ENCODE measurements at places on chromosomes 13 and 19.

- DNase-seq, result no peak
Measured at GRCh38 chr19:1794424-1795172, 17.5 kb downstream of the ATP8B3 start.

- DNase-seq, result no peak
Measured at GRCh38 chr13:52164989-52165388, 5.6 kb upstream of the NEK3 start.

- DNase-seq, result no peak
Measured at GRCh38 chr19:9995084-9995483, 15.2 kb downstream of the COL5A3 start.

DNA sequence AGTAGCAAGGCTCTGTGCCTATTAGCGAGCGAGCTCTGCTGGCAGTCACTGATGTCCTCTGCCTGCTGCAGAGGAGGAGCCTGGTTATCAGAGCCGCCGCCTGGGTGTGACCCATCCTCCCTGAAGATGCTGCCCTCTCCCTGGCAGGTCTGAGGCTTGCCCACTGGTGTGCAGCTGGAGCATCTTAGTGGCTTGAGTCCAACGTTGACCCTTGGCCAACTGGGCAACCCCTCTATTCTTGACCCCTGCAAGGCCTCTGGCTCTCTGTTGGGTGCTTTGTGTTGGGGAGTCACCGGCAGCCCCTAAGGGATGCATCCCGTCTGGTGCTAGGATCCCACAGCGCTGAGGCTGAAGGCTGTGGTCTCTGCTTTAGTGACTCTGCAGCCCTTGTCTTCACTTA, 277.9 kb upstream of the SOX1 start:
- no peak for DNase-seq

GRCh38 chr19:49224879-49225278, 67.3 kb downstream of the TRPM4 start:
- DNase-seq, result no peak

- no peak for DNase-seq
Measured at GRCh38 chr19:55857149-55857548, 20.8 kb downstream of the NLRP4 start.

DNA sequence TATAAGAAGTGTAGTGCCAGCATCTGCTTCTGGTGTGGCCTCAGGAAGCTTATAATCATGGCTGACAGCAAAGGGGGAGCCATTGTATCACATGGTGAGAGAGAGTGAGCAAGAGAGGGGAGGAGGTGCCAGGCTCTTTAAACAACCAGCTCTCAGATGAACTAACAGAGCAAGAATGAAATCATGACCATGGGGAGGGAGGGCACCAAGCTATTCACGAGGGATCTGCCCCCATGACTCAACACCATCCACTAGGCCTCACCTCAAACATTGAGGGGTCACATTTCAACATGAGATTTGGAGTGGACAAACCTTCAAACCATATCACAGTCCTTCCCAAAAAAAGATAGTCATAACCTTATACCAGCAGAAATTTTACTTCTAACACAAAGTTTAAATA, 174.0 kb downstream of the GPC5 start:
- DNase-seq, result no peak

- no peak for DNase-seq
Measured at GRCh38 chr13:49319551-49319950, 71.8 kb downstream of the CDADC1 start.

DNA sequence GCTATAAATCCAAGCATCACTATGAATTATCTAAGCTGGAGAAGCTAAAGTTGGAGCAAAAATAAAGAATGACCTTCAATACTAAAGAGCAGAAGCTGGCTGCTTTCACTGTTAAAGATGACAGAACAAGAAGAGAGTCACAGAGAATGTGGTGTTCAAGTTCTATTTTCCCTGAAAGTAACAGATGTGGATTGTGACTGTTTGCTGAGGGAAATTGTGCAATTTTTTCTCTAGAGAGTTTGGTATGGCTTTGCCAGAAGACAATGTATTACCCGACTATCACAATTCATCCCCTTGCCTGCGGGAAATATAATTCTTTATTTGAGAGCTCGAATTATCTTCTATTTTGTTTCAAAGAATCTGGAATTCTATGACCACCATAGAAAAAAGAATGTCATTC, 83.1 kb downstream of the TNFSF13B start:
- no peak for DNase-seq

DNA sequence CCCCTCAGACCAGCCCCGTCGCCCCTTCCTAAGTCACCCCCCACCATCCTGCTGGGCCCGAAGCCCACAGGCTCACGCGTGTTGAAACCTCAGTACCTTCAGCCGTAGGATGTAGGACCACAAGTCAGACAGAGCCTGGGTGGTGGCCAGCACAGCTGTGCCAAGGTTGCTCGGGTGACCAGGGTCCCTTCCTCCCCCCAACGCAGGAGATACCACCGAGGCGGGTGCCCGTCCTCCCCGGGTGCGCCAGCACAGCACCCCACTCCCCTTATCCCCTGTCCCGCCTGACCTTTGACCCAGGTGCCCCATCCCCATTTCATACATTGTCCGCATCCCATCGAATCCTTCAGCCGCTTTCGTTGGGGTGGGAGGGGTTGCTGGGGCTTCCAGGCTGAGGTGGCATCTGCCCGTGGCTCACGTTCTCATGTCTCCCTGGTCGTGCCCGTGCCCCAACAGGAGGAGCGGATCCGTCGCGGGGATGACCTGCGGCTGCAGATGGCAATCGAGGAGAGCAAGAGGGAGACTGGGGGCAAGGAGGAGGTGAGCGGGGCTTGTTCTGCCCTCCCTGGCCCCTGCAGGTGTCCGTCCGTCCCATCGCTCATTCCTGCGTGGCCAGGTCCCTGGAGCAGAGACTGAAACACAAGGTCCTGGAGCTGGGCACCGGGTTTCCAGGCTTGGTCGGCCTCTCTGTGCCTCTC, 14.5 kb downstream of the EPN1 start:
- no peak for DNase-seq

DNA sequence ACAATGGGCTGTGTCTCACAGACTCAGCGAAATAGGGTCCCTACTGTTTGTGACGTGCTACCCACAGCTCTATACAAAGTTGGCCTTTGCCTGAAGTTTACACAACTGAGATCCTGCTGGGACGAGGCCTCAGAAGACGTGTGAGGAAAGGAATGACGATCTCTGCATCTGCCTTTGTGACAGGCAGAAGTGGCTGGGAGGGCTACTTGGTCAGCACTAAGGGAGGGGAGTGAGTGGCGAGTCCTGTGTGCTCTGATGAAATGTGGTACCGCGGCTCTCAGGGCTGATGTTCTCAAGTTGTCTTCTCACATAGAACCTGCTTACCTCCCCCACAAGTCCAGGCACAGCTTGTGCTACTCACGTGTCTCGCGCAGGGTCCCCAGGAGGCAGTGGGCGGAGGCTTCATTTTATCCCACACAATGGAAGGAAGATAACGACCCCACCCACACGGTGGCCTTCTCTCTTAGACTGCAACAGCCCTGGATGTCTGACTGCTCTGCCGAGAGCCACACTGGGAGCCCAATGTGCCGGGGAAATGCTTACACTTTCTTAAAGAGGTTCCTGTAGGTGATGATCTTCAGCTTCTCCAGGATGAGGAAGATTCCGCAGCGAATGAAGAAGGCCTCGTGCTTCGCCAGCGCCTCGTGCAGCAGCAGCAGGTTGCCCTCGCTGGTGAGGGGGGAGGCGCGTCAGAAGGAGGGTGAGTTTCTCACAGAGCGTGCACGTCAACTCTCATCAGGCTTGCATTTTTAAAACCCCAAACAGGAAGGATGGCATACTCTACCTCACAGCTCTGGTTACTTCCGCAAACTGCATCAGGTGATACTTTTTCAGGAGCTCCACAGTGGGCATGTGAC, 21.2 kb downstream of the PROZ start:
- no peak for DNase-seq

GRCh38 chr13:48019796-48020195, 17.7 kb upstream of the NUDT15 start:
- no peak for DNase-seq

GRCh38 chr13:89199138-89199537, 1528.0 kb downstream of the SLITRK5 start:
- DNase-seq, result no peak

DNA sequence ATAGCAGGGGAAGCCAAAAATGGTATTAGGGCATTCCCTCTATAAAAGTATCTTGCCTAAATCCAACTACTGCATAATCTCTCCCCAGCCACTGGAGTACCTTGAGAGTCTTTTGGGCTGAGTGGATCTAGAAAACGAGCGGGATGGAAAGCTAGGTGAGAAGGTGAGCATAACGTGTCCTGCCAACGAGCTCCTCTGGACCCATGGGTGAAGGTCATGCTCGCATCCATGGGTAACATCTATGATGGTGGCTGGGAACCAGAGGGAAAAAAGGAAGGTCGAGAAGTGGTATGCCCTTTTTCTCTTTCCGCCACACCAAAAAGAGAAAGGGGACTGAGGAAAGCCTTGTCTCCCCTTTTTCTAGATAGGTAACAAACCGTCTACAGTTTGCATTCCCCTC, 63.0 kb downstream of the ZNF208 start:
- DNase-seq, result no peak

- DNase-seq, result no peak
Measured at GRCh38 chr13:34344816-34345215, 526.9 kb downstream of the RFC3 start.

GRCh38 chr13:92560883-92561282, 665.7 kb upstream of the GPC6 start:
- DNase-seq, result no peak

GRCh38 chr19:46847528-46847927, 3.1 kb downstream of the AP2S1 start:
- DNase-seq, result no peak

DNA sequence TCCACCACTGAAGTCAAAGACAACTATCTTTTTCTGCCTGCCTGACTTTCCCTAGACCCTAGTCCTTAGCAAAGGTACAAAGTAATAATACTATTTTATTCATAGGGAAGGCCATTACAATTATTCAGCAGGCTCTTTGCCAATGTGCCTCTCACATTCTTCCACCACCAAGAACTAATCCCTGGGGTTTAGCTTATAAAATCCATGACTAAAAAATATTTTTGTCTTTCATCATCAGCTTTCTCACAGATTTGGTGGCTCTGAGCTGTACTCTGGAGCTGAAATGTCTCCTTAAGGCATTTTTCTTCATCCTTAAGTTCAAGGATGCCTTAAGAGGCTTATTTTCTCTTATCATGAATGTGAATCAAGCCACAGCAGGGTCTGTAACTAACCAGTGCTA, 96.1 kb downstream of the OXGR1 start:
- DNase-seq, result peak; percentile 60

- DNase-seq, result peak; percentile 51
Measured at GRCh38 chr13:36131222-36131930, at the start of gene DCLK1. Gene DCLK1, minus strand, starts transcription at chr13:36131382.

- peak; percentile 14 for DNase-seq
Measured at GRCh38 chr13:31012655-31013024, 80.2 kb downstream of the TEX26 start.

- no peak for DNase-seq
Measured at GRCh38 chr13:22090106-22090505, 419.2 kb downstream of the FGF9 start.

- no peak for DNase-seq
Measured at GRCh38 chr13:109802936-109803335, 16.6 kb upstream of the IRS2 start.

DNA sequence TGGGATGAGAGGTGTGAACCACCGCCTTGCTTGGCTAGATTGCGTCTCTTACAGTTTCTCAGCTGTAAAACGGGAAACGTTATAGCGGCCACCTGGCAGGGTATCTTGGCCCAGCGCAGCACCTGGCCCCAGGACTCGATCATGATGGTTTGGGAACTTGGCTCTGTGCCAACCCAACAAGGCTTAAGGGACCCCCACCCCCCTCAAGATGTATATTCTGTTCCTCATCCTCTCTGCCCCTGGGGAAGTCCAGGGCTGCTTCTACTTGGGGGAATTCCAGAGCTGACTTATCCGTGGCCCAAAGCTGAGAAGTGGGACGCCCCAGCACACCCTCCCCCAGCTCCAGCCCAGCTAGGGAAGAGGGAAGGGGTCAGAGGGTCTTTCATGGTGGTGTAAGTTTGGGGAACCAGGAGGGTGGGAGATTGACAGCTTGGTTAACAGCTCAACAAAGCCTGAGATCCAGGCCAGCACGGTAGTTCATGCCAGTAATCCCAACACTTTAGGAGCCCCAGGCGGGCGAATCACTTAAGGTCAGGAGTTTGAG, 695 bp downstream of the ICAM1 start:
- DNase-seq, result no peak

GRCh38 chr13:66994517-66995202, 235.5 kb downstream of the PCDH9 start:
- no peak for DNase-seq

- DNase-seq, result no peak
Measured at GRCh38 chr19:39167461-39168257, 29.1 kb upstream of the NCCRP1 start.

DNA sequence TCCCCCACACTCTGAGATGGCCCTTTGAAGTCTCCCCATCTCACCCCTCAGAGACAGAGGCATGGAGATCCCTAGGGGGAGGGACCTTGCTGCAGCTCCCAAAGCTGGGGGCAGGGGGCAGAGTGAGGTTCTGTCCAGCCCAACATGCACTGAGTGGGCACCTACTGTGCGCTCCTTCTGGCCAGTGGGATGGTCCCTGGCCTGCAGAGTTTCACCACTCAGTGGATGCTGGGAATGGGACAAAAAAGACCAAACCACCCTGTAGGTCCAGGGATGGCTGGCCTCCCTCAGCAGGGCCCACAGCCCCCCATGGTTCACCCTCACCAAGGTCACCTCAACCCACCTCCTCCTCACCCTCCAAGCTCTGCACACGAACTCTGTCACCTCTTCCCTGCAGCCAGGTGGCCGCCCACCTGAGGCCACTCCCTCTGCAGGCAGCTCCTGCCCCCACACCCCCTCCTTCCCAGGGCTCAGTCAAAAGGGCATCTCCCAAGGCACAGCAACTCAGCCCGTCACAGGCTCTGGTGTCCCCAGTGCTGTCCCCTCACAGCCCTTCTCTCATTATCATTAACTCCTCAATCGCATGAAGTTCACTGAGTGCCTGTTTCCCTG, 16.1 kb downstream of the CEACAM21 start:
- no peak for DNase-seq

DNA sequence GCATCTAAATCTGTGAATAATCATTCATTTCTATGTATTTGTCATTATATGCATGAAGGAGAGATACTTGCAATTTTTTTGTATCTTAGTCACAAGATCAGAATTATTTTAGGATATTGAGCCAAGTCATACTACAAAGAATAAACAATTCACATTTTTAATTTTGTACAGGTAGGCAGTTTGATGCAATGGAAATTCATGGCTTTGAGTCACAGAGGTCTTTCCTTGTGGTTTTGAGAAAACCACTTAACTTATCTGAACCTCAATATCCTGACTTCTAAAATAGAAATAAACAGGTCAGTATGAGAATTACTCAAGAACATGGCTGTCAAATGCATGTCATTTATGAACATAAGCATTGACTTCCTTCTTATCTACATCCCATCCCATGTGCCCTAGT, 221.4 kb upstream of the SLC10A2 start:
- DNase-seq, result no peak

DNA sequence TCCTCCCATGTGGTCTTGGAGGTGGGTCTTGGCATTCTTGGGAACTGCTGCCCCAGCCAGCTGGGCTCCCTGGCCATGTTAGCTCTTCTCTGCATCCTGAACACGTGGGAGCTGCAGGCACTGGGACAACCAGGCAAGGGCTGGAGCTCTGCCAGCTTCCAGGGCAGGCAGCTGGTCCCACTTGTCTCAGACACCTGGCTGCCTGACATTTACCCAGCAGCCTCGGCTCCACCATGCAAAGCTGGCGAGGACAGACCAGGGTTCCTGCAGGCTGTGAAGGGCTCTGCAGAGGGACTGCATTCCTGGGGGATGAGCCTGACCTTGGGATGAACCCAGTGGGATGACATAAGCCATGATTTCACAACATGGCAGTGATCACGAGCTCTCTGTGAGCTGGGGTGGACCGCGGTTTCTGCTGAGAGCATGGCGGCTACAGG, 99.0 kb upstream of the TSHZ3 start:
- DNase-seq, result peak; percentile 28

All from fibroblast of the conjunctiva (primary cell).